ENCODE measurements at places on chromosomes 7 and 10. TPM values are rescaled to one million over a fixed set of nuclear protein-coding genes. Genes with fewer than 3 reads are reported as not detected.

The RNF148 gene
- 0.39 TPM for total RNA-seq

The SUN3 gene
- total RNA-seq, result not detected

DNA sequence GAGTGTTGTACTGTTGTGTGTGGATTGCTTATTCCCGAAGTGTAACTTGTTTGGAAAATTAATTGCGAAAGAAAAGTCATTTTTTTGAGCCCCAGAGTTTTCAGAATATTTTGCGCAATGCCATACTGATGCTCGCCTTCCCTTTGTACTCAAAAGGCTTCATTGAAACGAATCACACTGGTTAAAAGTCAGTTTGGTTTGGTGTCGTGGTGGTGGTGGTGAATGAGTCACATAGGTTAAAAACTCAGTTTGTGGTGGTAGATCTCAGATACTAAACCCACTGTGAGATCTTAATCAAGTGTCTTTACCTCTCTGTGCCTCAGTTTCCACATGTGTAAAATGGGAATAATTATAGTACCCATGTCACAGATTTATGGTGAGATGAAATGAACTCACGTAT is 61.1 kb upstream of the IL6 start:
- DNase-seq, result no peak

- DNase-seq, result no peak
These were observed 168.8 kb downstream of the C1GALT1 start for GRCh38 chr7:7351156-7351555.

GRCh38 chr7:104149822-104150221 is 58.0 kb downstream of the ORC5 start:
- DNase-seq, result no peak

GRCh38 chr10:71432956-71433767 is 36.4 kb downstream of the CDH23 start:
- DNase-seq, result peak; percentile 58

DNA sequence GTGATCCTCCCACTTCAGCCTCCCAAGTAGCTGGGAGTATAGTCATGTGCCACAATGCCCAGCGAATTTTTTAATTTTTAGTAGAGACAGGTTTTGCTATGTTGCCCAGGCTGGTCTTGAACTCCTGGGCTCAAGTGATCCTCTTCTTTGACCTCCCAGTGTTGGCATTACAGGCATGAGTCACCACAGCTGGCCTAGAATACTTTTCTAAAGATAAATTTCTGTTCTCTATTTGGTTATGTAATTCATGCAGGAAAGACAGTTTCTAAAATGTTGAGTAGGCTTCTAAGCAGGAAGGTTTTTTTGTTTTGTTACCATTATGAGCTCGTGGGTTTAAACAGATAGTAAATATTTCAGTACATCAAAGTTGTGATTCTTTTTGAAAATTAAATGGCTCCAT is 5.0 kb downstream of the RBAK start:
- DNase-seq, result no peak

Data from type B pancreatic cell (in vitro differentiated cells).